Inflammatory macrophage treated with lipopolysaccharide for 1 hour (primary cell): ENCODE measurements at places on chromosomes 6 and 20.

- peak; percentile 89 for DNase-seq
These were observed at the start of gene CD83 for GRCh38 chr6:14117158-14118090. CD83 (plus strand) TSS chr6:14117772; CDS start chr6:14117812, 40 bp downstream.

- no peak for DNase-seq
These were observed 206.4 kb upstream of the SUPT3H start for GRCh38 chr6:45584127-45584526.

- no peak for DNase-seq
These were observed 265.8 kb upstream of the GJE1 start for GRCh38 chr6:141866731-141867497.

DNA sequence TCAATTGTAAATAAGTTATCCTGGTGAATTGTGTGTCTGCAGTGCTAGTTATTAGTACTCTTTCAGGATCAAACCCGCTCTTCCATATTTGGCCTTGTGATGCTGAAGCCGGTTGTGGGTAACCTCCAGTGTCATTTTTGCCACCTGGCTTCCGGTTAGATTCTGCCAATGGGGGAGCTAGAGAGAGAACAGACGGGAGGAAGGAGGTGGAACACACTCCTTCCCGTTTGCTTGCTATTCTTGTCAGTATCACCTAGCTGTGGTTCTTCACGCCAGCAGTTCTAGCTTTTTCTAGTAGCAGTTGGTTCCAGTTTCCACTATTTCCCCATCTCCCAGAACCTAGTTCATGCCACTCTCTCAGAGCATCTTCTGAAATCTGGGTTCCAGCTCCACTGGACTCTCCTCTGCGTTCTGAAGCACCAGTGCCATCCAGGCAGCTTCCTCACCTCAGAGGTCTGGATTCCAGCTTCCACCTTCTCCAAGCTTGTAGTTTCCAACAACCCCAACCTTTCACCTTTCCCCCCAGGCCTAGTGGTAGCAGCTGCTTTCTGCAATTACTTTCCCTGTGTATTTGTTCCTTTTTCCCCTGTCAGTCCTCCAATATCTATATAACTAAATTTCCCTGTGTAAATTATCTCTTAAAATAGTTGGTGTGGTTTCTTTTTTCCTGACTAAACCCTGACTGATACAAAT lies 46.9 kb upstream of the LOC128125822 start:
- no peak for DNase-seq

- no peak for DNase-seq
These were observed 252.9 kb downstream of the TPBG start for GRCh38 chr6:82616386-82617028.

DNA sequence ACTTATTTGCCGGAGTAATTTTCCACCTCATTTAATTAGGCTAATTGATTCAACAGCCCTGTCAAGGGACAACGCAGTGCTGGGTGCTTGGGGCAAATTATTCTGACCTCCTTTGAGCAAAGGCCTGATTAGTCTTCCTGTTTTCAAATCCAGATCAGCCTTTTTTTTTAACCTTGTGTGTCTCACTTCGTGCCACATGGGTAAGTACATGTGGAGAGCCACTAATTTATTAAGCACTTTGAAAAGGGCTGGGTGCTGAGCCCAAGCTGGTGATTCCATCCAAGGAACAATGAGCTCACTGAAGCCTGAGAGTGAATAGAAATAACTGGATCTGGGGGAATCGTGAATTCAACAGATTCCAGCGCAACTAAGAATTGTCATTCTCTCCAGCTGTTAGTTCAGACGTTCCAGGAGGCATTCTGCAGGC lies 229.3 kb downstream of the CLIC5 start:
- no peak for DNase-seq

GRCh38 chr20:60888771-60889170 lies 363.3 kb upstream of the CDH4 start:
- no peak for DNase-seq

GRCh38 chr20:47243532-47244305 lies 112.8 kb downstream of the ZMYND8 start:
- DNase-seq = no peak

GRCh38 chr20:24948939-24949679 lies at the start of gene CST7:
CST7 (plus strand) TSS chr20:24949269; CDS start chr20:24949506, 237 bp downstream.
- DNase-seq = peak; percentile 71

DNA sequence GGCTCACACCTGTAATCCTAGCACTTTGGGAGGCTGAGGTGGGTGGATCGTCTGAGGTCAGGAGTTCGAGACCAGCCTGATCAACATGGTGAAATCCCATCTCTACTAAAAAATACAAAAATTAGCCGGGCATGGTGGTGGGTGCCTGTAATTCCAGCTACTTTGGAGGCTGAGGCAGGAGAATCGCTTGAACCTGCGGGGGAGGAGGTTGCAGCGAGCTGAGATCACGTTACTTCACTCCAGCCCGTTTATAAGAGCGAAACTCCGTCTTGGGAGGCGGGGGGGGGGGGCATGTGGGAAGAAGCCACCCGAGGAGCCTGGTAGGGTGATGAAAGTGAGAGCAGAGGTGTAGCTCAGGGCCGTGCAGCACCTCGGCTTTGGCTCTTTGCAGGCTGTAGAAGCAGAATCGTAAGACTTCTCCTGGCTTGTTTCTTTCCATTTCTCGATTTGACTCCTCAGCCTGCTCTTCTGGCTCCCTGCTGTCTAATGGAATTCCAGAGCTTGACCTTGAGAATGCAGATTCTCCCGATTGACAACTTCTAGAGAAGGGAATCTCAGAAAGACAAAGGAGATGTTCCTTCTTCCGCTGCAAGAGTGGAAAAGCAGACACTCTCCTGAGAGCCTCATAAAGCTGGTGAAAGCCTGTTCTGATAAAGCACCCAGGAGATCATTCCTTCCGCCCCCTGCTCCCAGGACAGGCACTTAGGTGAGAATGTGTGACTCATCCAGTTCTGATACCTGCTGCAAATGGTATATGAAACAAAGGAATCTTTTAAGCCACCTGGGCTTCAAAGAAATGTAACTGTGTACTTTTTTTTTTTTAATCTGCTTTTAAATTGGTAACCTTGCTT lies 26.0 kb upstream of the PPP1R16B start:
- DNase-seq = no peak

GRCh38 chr6:130869681-130870080 lies 42.5 kb downstream of the SMLR1 start:
- DNase-seq = no peak

GRCh38 chr6:109793792-109794191 lies 102.7 kb downstream of the FIG4 start:
- DNase-seq = peak; percentile 31

GRCh38 chr20:58542411-58543095 lies 27.4 kb upstream of the APCDD1L start:
- DNase-seq = peak; percentile 14

DNA sequence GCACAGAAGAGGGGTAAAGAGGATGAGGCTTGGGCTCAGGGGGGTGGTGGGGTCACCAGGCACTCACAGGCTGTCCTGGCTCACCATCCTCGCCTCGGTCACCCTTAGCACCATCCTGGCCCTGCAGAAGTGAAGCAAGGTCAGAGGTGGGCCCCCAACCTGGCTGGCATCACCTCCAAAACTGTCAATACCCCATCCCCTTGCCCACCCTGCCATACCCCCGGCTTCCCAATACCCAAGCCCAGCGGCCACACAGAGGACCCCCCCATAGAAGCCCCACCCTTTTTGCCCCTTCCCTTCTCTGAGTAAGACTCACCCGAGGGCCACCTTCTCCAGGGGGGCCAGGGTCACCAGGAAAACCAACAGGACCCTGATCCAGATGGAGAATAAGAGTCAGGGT lies 23.6 kb downstream of the COL11A2 start:
- no peak for DNase-seq

DNA sequence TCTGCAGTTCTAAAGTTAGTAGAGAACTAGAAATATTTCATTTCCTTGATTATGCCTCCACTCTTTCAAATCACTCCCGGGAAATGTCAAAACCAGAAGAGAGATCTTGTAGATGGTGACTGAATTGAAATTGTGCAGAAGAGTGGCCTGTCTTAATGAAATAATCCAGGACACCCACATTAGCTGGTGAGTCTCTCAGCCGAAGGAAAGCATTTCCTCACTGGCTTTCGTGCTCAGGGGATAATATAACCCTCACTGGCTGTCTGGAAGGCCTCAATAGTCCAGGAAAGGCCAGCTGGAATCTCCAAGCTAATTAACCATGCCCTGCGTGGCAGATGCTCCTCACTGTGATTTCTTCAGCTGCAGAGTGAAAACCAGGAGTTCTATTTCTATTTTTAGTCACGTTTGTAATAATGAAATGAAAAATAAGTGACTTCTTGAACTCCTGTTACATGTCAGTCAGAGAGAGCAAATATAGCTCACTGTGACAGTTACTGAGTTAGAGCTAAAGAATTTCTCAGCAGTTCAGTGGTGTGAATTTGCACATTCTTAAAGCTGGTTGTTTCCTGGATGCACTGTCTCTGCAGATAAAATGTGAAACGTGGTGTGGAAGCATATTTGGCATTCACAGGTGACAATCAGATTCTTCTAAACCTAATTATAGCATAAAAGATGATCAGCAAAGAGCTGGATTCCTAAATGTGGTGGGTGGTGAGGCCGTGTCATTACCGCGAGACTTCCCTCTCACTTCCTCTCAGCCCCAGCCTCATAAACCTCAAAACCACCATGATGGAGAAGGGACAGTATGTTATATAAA lies 211.7 kb downstream of the LMBRD1 start:
- DNase-seq = no peak

DNA sequence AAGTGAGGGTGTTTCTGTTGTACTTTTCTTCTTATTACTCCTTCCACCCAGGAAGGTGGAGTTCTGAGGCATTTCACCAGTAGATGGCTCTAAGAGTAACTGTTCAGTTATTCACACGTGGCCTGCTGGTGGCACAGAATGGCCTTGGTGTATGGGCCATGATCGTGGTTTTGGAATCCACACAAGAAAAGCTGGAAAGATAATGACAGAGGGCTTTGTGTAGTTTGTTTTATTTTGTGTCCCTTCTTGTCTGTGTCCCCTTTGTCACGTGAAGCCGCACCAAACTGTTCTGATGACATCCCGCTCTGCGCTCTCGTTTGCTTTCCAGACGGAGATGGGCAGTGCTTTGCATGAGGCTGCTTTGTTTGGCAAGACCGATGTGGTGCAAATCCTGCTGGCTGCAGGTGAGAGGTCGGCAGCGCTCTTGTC lies 93.4 kb downstream of the ANKS1A start:
- no peak for DNase-seq

DNA sequence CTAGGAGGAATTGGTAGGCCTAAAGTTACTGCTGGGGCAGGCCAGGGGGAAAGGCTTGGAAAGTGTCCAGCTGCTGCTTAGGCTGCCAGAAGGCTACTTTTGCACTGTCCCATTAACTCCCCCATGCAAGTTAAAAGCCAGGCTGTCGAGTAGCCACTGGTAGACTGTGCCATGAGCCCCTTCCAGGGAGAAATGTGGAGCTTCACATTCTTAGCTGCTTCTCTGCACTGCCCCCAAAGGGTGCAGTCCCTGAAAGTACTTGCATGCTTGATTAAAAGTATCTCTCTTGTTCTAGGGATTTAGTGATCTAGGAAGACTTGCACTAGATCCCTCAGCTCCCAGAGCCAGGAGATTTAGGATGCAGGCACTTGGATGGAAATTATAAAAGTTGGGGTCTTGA lies 57.3 kb downstream of the CDC5L start:
- no peak for DNase-seq

GRCh38 chr6:73704260-73704659 lies 8.3 kb downstream of the CD109 start:
- no peak for DNase-seq

- no peak for DNase-seq
These were observed 139.3 kb upstream of the COL21A1 start for GRCh38 chr6:56386717-56387116.

- DNase-seq = no peak
These were observed 73.0 kb upstream of the HMGN3 start for GRCh38 chr6:79307321-79308036.

- peak; percentile 47 for DNase-seq
These were observed 27.0 kb downstream of the HECA start for GRCh38 chr6:139161817-139162284.

DNA sequence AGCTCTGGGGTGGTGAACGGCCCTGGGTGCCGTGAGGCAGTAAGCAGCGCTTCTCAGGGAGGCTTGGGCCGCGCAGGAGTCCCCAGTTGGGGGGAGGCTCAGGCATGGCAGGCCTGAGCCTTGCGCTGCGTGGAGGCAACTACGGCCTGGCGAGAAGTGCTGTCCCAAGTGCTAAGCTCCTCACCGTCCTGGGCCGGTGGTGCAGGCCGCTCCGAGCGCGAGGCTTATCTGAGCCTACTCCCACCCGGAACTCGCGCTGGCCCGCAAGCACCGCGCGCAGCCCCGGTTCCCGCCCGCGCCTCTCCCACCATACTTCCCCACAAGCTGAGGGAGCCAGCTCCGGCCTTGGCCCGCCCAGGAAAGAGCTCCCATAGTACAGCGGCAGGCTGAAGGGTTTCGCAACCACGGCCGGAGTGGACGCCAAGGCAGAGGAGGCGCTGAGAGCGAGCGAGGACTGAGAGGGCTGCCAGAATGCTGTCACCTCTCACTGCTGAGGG lies 1.8 kb upstream of the WRNIP1 start:
- peak; percentile 43 for DNase-seq

- DNase-seq = no peak
These were observed 306.6 kb downstream of the EPM2A start for GRCh38 chr6:145428706-145429105.

DNA sequence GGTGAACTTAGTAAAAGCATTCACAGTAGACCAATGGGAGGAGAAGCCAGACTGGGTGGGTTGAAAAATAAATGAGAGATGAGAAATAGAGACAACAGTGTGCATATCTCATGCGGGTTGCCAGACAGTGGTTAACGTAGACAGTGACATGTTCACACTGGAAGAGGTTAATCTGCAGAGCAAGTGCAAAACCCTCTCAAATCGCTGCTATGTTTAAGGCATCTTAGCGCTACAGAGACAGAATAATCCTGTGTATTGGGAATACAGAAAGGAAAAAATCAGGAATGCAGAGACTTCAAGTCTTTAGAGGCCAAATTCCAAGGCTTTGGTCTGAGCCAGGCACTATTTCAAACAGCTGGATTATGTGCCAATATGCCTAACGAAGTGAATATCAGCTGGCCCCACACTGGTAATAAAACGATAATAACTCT lies 107.1 kb downstream of the TSHZ2 start:
- DNase-seq = no peak

DNA sequence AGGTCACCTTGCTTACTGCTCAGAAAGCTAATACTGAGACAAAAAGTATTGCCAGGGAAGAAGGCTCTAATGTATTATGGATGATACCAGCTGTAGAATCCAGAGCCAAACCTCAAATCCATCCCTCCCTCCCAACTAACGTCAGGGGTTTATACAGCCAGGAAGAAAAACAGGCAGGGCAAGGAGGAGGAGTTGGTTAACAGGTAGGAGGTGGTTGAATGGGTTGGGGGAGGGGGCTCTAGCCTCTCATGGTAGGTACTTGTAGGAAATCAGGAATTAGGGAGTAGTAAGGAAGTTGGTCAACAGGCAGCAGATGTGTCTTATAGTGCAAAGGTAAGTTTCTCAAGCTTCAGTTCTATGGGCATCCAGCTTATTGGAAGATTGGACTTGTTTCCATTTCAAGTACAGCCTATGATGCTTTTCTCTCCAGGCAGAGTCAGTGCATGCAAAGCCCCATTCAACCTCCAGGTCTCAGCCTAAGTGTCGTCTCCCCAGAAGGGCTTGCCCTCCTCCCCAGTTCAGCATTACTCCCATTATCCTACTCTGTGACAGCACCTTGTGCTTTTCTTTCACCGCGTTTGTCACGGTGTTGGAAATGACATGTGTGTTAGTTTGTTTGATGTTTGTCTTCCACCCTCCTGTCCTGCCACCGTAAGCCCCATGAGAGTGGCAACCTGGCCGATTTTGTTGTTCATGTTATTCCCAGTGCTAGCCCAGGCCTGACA lies 38.1 kb downstream of the PNLDC1 start:
- no peak for DNase-seq

- DNase-seq = peak; percentile 4
These were observed 88.9 kb upstream of the ECI2 start for GRCh38 chr6:4224067-4224978.

GRCh38 chr6:112618849-112619248 lies 271.7 kb downstream of the RFPL4B start:
- no peak for DNase-seq
